Amniotic stem cell (primary cell): ENCODE measurements at places on chromosomes 2 and 18.

GRCh38 chr2:85838641-85839040, 50.1 kb downstream of the ST3GAL5 start:
- DNase-seq, result no peak

DNA sequence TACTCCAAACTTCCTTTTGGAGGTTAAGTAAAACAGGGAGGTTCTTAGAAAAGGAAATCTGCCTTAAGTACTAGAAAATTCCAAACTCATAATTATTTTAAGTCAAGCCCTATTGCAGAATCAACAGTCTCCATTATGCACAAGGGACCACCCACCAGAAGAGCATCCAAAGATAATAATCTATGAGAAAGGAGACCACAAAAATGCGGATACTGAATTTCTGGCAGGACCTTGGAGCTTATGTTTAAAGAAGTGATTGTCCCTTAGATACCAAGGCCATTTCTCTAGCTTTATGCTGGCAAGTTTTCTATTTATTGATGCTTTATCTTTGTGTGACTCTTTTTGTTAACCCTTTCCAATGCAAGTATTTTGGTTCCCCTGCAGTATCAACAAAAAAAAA, 404.0 kb upstream of the MMADHC start:
- DNase-seq, result no peak

DNA sequence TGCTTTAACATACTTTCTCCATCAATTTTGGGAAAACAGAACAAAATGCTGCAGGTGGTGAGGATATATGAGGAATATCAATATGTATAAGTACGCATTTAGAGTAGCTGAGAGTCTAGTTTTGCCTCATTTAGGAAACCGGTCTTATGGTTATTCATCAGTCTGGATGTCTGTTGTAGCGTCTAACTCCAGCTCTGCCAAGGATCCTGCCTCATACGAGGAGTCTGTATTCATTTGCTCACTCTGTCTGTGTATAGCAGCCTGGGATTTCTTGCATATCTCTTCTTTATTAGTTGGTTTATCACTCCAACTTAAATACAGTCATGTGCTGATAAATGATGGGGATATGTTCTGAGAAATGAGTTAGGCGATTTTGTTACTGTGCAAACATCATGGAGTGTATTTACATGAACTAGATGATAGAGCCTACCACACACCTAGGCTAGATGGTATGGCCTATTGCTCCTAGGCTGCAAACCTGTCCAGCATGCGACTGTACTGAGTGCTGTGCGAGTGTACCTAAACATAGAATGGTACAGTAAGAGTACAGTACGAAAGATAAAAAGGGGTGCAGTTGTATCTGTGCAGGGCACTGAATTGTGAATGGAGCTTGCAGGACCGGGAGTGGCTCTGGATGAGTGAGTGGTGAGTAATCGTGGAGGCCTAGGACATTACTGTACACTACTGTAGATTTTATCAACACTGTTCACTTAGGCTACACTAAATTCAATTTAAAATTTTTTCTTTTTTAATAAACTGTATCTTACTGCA, 148.1 kb downstream of the ZNF407 start:
- peak; percentile 50 for DNase-seq

DNA sequence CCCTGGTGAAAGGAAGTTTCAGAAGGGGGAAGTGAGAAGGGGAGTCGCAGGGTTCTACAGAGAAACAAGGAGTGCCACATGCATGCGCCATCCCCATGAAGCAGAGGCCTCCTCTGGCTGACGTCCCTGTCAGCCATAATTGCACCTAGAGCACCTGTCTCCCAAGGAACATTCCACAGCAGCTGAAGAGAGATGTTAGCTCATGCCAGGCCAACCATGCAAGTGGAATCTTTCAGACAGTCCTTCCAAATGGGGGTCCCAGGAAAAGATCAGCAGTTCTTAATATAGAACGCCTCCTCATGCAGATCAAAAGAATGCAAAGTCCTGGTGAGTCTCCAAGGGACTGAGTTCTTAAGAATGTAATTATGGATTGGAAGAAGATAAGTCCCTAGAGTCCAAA, 29.6 kb downstream of the MRO start:
- no peak for DNase-seq

DNA sequence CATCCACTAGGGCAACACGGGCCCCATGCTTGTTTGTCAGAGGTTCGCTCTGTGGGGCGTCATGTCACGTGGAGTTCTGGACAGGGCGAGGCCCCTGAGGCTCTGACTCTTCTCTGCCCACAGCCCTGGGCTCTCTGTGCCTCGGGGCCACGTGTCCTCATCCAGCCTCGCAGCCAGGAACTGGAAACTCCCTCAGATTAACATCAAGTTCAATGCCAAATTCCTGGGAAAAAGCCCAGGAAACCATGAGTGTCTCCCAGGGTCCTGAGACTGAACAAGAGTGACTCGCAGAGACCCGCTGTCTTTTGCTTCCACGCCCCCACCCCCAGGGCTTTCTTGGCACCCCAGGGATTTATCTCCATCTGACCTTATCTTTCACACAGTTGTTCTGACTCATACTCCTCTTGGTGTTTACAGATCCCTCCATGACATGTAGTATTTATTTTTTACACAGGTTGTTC, 174.0 kb upstream of the PIEZO2 start:
- DNase-seq, result peak; percentile 41

DNA sequence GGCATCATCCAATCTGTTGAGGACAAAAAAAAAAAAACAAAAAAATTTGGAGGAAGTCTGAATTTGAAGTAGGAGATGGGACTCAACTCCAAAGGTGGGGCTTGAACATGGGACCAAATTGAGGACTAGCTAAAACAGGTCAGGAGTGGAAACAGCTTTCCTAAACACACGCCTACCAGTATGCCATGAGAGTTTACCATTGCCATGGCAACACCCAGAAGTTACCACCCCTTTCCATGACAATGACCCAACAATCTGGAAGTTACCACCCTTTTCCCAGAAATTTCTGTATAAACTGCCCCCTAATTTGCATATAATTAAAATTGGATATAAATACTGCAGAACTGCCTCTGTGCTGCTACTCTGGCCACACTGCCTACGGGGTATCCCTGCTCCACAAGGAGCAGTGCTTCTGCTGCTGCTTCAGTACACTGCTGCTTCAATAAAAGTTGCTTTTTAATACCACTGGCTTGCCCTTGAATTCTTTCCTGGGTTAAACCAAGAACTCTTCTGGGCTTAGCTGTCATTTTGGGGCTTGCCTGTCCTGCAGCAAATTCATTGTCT, 73.3 kb upstream of the FSIP2 start:
- no peak for DNase-seq

GRCh38 chr2:173997753-173998152, 32.6 kb upstream of the SP3 start:
- DNase-seq, result no peak

DNA sequence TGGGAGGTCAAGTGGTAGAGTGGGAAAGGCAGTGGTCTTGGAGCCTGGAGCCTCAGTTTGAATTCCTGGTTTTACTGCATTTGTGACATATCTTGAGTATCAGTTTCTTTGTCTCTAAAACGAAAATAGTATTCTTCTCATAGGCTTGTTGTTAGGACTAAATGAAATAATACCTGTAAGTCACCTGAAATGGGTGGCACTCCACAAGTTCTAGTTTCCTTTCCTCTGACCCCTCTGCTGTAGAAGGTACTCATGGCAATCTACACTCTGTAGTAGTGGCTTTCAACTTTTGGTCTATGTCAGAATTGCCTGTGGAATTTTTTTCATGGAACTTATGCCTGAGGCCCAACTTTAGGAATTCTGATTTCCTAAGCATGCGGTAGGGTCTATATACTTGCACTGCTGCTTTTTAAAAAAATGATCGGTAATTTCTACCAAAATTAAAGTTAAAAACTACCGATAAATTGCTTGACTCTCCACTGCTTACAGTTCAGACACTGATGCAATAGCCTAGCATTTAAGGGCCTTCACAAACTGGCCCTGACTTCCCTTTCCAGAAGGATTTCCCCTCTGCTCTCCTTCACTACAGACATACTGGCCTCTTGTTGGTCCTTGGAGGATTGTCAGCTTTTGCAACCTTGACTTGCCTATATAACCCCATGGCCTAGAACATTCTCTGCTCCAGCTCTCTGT, 47.2 kb downstream of the PLEK start:
- no peak for DNase-seq

- no peak for DNase-seq
These were observed 25.3 kb downstream of the CROCC2 start for GRCh38 chr2:240931319-240931949.

- DNase-seq, result no peak
These were observed 447.5 kb downstream of the BCL11A start for GRCh38 chr2:60105906-60106305.

GRCh38 chr2:241721852-241722251, 12.6 kb upstream of the D2HGDH start:
- no peak for DNase-seq

- DNase-seq, result no peak
These were observed 17.9 kb downstream of the PIAS2 start for GRCh38 chr18:46899274-46899948.

DNA sequence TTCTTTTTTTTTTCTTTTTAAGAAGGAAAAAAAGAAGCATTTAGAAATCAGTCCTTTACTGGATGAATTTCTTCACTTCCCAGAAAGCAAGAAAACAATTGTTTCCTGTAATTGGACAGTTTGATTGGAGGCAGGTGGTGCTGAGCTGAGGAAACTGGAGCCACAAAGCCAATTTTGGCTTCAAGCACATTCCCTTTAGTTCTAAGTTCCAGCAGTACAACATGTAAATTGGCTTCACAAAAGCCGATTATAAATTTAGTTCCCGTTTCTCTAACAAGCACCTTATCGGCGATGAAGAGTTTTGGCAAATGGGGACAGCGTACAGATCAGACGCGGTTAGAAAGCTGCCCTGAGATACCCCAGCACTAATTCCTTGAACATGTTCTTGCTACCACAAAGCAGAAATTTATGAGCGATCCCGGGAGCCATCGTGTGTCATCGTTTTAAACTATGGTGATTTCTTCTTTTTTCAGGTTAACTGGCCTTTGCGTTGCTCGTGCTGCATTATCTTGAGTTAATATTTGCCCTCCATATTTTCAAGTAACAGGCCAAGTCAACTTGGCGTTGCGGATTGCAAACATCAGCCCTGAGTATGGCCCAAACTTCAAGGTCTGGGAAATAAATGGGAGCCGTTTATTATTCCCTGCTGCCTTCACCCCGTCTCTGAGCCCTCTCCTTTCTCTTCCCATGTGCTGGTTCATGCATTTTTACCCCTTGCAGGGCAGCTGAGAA, 190.4 kb upstream of the ID2 start:
- no peak for DNase-seq

DNA sequence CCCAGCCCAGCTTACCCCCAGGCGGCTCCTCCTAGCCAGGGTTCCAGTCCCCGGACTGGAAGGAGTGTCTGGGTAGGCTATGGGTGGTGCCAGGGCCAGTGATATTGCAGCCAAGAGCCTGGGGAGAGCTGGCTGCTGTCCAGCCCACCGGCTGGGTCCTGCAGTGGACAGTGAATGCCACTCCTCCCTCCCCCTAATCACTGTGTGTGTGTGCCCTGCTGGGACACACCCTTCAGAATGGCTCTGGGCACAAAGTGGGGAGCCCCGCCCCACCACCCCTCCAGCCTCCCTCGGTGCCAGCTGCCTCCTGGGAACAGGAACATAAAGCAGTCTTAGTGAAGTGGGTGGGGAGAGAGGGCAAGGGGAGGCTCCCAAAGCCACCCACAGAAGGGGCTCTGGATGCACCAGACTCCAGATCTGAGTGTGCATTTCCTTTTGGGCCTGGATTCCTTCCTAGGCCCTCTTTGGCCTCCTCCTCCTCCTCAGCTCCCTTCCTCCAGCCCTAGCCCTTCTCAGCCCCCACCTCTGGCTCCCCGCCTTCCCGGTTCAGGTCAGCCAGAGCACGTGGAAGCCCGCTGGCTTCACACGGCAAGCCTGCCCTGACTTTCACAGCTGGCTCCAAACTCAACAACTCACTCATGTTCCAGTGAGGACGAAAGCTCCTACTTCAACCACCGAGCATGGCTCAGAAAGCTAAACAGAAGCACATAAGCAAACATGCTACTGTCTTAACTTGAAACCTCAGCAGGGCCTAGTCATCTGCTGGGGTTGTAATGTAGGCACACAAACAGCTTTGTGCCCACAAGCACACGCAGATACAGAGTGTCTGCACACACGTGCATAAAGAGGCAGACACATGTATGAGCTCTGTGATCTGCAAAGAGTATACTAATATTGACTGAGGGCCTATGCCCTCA, 209.2 kb upstream of the SMAD2 start:
- no peak for DNase-seq

GRCh38 chr2:240960309-240960970, 38.0 kb upstream of the SNED1 start:
- no peak for DNase-seq

- peak; percentile 30 for DNase-seq
These were observed 62.0 kb downstream of the ODC1 start for GRCh38 chr2:10385933-10386773.

- no peak for DNase-seq
These were observed 367.8 kb upstream of the ID2 start for GRCh38 chr2:8314063-8314462.

GRCh38 chr2:147615726-147616125, 229.1 kb upstream of the ACVR2A start:
- DNase-seq, result no peak

DNA sequence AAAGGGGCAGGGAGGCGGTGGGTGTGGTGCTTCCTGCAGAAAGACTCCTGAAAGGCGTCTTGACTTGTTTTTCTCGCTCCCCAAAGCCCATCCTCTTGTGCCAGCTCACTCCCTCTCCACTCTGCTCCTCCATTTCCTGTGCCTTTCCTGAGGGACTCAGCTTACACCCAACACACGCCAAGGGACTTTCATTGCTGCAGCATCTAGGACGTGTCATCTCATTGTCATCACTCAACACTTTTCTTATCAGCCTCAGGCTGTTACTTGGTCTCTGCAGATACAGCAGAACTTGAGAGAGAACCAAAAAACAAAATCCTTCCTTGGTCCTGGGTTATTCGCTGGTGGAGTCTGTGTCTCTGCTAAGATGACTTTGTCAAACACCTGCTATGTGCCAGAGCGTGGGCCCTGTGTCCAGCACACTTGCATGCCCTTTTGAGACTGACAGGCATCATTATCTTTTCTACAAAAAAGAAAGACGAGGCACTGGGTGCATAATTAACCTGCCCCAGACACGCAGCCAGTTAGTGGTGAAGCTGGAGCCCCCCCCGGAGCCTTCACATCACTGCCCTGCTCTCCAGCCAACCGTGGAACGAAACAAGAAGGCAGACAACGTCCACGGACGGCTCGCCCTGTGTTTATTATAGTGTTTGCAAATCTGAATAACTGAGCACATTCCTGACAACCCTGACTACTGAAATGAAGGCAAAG, 261.7 kb upstream of the HDAC4 start:
- no peak for DNase-seq

- no peak for DNase-seq
These were observed 98.4 kb upstream of the SIX3 start for GRCh38 chr2:44843086-44843485.

DNA sequence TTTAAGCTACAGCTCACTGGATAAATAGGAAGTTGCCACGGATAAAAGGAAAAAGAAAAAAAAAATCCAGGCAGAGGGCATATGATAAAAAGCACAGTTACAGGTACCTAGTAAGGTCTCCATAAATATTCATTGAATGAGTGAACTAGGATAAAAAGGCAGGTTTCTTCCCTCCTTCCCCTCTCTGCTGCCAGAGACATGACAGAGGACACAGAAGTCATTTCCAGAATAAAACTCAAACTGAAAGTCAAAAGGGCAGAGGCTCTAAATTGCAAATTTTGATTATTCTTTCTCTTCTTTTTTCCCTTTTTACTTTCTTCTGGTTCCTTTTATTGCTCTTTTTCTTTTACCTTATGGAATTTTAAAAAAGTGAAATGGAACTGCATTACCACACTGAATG, 7.7 kb downstream of the CD302 start:
- no peak for DNase-seq

GRCh38 chr2:217231212-217231611, 371.3 kb upstream of the TNP1 start:
- DNase-seq, result no peak
